Activated gamma-delta T cell (primary cell): ENCODE measurements at places on chromosomes 13 and 19.

GRCh38 chr13:110570886-110571285 lies 9.4 kb upstream of the RAB20 start:
- DNase-seq = no peak

- DNase-seq = no peak
These were observed 11.2 kb downstream of the CCDC97 start for GRCh38 chr19:41321204-41321599.

GRCh38 chr13:108176685-108177274 lies 38.6 kb downstream of the LIG4 start:
- no peak for DNase-seq

DNA sequence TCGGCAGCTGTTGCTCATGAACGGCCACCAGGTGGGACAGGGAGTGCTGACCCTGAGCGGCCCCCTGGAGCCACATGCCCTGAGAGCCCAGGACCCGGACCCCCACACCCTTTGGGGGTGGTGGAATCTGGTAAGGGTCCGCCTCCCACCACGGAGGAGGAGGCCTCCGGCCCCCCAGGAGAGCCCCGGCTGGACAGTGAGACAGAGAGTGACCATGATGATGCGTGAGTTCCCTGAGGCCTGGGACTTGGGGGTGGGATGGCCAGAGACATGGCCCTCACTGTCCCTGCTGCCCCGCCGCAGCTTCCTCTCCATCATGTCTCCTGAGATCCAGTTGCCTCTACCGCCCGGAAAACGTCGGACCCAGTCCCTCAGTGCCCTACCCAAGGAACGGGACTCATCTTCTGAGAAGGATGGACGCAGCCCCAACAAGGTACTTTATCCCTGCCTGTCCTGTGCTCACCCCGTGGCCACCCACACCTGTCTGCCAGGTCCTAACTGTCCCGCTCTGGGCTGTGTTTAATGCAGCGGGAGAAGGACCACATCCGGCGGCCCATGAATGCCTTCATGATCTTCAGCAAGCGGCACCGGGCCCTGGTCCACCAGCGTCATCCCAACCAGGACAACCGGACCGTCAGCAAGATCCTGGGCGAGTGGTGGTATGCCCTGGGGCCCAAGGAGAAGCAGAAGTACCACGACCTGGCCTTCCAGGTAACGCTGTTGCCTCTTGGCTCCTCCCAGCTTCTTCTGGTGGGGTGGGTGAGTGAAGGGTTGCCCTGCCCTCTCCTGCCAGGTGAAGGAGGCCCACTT lies 14.7 kb upstream of the PRR19 start:
- DNase-seq = no peak

- no peak for DNase-seq
These were observed 14.5 kb downstream of the KLK4 start for GRCh38 chr19:50896591-50897190.

- no peak for DNase-seq
These were observed 6.0 kb downstream of the RNASEH2B start for GRCh38 chr13:50915565-50915964.
